HCEC 1CT (cell line): ENCODE measurements at places on chromosomes 11 and 22.
A peak's percentile ranks its signal among the peaks of the same experiment; 100 is the strongest.

GRCh38 chr22:43442386-43443151 lies 30.8 kb downstream of the MPPED1 start:
- DNase-seq = no peak

DNA sequence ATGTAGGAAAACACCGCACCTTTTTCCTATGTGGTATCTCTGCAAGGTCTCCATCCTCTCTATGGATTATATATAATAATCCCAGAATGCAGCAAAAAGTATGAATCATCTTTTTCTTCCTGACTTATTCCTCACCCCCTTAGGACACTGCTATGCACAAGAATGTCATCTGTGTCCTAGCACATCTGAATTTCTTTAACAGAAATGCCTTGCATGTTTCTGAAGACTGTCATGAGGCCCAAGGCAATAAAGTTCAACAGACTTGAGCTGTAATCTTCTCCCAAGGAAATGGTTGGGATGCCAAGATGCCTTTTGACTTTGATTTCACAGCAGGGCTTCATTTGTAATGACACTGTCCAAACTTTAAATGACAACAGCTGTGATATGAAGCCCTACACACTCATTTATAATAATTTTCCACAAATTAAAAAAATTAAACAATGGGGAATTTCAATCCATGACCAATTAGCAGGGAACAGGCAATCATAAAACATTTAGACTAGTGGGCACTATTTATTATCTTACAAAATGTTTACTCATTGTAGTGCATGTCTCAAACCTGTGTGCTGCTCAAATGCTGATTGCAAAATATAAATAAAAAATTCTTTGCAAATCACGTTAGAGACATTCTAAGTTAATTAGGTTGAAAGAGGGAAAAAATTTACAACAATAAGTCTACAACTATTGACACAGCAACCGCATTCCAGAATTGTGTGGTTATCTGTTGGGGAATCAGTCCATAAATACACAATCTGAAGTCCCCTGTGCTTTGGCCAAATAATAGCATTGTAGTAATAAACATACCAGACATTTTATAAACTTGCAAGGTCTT lies 242.3 kb downstream of the SWAP70 start:
- peak; percentile 97 for DNase-seq

DNA sequence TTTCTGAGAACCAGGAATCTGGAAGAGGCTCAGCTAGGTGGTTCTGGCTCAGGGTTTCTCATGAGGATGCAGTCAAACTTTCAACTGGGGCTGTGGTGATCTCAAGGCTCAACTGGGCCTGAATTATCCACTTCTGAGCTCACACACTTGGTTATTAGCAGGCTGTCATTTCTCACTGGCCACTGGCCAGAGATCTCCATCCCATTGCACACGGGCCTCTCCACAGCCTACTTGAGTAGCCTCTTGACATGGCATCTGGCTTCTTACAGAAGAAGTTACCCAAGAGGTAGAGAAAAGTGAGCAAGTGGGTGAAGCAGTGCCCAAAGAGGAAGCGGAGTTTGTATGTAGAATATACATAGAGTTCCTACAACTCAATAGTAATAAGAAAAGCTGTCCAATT lies 16.0 kb downstream of the CALCA start:
- DNase-seq = no peak

- no peak for DNase-seq
These were observed 461 bp downstream of the TBC1D10A start for GRCh38 chr22:30326255-30326705.
